ENCODE measurements at places on chromosomes 7 and 10. TPM values are rescaled to one million over a fixed set of nuclear protein-coding genes. Genes with fewer than 3 reads are reported as not detected.

OR9A2 gene
- total RNA-seq = not detected

UPP1 gene
- total RNA-seq = 89.6 TPM

PCDH15 gene
- total RNA-seq = not detected

- H3K27ac ChIP-seq = peak overlapping the region; percentile 39
- H3K27me3 ChIP-seq = no peaks in the 10 kb centered on the region
- H3K4me1 ChIP-seq = peaks cover 37% of the 10 kb centered on the region
- H3K4me3 ChIP-seq = no peak overlapping the region
- H3K36me3 ChIP-seq = peaks cover 37% of the 10 kb centered on the region
Measured at GRCh38 chr10:50431133-50431532, 179.8 kb upstream of the ASAH2 start.

DNA sequence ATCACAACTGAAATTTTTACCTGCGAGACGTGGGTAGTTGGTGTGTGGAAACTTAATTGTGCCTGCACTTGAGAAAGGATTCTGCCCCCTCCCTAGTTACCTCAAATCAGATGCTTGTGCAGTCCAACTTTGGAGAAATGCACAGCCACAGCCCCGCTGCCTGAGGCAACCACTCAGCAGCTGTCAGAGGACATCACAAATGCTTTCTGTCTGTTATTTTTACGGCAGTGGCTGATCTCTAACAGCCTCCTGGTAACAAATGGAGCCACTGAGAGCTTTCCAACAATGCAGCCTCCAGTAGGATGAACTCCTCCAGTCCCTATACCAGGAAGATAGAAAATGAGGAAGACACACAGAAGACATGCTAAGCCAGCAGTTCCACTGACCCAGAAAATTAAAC is 712.2 kb upstream of the GHITM start:
- no peaks in the 10 kb centered on the region for H3K36me3 ChIP-seq
- H3K27me3 ChIP-seq = no peaks in the 10 kb centered on the region
- H3K27ac ChIP-seq = no peak overlapping the region
- no peaks in the 10 kb centered on the region for H3K4me1 ChIP-seq

DNA sequence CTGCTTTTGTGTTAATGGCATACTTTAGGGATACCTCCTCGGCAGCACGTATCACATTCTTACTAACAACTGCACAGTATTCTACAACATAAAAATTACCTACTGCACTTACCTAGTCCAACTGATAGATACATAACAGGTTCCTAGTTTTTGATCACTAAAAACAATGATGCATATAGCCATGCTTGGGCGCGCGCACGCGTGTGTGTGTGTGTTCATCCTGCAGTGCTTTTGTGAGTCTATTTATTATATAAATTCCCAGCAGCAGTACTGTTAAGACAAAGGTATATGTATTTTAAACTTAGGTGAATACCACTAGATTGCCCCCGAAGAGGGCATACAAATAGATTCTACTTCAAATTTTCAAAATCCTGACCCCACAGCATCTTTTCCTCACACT is 181.4 kb downstream of the ELMO1 start:
- peaks cover 10% of the 10 kb centered on the region for H3K4me1 ChIP-seq
- no peak overlapping the region for H3K27ac ChIP-seq
- no peak overlapping the region for H3K4me3 ChIP-seq
- H3K27me3 ChIP-seq = no peaks in the 10 kb centered on the region
- peaks cover 23% of the 10 kb centered on the region for H3K36me3 ChIP-seq

DNA sequence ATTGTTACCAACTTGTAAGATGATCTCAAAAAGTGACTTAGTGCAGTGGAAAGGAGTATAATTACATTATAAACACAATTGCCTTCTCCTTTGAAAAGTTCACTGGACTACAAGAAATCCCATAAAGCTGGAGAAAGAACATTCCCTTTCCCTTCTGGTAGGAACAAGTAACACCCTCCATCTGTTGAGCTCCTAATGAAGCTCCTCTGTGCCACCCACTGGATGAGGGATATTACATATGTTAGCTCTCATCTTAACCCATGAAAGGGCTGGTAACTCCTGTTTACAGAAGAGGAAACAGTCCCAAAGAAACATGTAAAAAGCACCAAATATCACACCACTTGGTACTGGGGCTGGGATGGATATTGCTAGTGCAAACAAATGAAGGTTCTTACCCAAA is 8.1 kb downstream of the PGAM1 start:
- H3K36me3 ChIP-seq = peaks cover 53% of the 10 kb centered on the region
- no peak for DNase-seq
- H3K27ac ChIP-seq = peak overlapping the region; percentile 66
- no peaks in the 10 kb centered on the region for H3K27me3 ChIP-seq
- no peak overlapping the region for H3K4me3 ChIP-seq

DNA sequence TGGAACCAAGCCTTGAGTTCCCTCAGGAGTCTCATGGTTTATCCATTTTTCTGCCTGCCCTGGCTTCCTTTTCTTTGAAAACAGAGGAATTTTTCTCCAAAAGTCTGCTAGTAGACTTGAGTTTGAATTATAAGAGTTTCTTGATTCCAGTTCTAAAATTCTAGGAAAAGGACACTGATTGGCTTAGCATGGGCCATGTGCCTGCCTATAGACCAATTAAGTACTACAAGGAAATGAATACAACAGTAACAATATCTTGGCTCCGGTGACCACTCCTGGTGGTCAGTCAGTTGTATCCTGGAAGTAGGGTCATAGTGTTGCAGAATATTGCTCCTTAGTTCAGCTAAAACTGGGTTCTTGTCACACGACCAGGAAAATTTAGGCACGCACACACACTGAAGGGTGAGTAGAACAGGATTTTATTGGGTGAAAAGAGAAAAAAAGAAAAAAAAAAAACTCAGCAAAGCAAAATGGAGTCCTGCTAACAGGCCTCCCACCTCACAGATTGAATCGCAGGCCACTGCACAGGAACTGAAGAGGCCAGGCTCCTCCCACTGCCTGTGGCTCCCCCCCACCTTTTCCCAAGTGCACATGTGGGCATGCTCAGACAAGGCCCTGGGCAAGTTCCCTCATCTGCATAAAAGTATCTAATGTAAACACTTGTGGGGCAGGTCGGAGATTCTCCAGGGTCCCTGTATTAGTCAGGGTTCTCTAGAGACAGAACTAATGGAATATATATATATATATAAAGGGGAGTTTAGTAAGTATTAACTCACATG is 155.1 kb downstream of the LYZL1 start:
- H3K4me1 ChIP-seq = peaks cover 14% of the 10 kb centered on the region
- no peak overlapping the region for H3K4me3 ChIP-seq
- peak; percentile 54 for DNase-seq
